ENCODE measurements at places on chromosomes 12 and 14.

GRCh38 chr12:39145175-39145999, 240.0 kb upstream of the CPNE8 start:
- DNase-seq, result no peak

GRCh38 chr14:65934070-65934435, 521.5 kb downstream of the FUT8 start:
- no peak for DNase-seq

- no peak for DNase-seq
Observed at GRCh38 chr14:69930780-69931379, 51.7 kb downstream of the SMOC1 start.

DNA sequence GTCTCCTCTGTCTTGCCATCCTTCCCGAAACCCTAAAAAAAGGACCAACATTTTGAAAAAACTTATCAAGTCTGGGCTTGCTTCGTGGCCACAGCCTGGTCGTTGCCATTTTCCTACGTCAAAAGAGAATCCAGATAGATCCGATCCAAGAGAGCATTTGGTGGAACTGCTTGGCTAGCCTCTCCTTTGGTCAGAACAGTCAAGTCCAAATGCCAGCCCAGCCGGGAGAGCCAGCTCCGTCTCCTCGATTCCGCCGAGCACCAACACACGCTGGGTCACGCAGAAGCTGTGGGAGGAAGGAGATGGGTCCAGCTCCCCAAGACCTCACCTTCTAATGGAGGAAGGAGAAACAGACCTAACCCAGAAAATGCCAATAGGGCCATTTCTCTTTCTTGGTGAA, 9.3 kb upstream of the PRIMA1 start:
- DNase-seq, result no peak

GRCh38 chr14:104559804-104560585, 19.6 kb upstream of the C14orf180 start:
- no peak for DNase-seq

GRCh38 chr14:69289811-69290520, 30.0 kb downstream of the GALNT16 start:
- DNase-seq, result no peak

DNA sequence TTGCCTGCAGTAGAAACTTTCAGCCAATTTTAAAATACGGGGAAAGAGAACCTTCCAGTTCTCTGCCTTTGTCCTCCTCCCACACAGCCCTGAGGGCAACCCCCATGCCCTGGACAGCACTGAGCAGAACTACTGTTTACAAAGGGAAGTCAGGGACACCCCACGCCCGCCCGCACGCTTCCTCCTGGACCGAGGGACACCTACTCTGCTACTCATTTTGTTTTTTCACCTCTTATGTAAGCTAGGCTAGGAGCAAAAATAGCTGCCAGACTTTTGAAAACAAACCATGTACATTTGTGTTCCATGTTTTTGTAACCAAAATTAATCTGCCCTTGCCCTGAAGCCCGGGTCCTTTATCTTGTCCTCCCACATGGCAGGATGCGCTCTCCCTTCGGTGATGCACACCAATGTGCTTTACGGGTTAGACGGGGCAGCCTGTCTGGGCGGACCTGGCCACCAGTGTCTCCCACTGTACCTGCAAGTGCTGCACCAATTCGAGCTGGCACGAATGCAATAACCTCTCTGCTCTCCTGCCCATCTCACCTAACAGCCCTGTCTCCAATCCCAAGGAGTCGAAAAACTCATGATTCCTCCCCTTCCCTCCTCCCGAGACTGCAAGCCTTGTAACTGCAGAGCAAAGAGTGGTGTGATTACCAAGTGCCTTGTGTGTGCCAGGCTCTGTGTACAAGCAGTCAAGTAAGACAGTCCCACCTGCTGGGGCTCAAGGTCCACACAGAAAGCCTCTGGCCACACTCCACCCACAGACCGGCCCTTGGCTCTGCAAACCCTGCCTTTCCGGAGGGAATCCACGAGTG, 85.2 kb downstream of the CCDC88C start:
- peak; percentile 73 for DNase-seq

- DNase-seq, result no peak
Observed at GRCh38 chr12:31855427-31855826, 103.8 kb upstream of the RESF1 start.

GRCh38 chr12:89309815-89310214, 42.5 kb downstream of the DUSP6 start:
- no peak for DNase-seq

- no peak for DNase-seq
Observed at GRCh38 chr14:78107166-78107565, 63.0 kb upstream of the NRXN3 start.

DNA sequence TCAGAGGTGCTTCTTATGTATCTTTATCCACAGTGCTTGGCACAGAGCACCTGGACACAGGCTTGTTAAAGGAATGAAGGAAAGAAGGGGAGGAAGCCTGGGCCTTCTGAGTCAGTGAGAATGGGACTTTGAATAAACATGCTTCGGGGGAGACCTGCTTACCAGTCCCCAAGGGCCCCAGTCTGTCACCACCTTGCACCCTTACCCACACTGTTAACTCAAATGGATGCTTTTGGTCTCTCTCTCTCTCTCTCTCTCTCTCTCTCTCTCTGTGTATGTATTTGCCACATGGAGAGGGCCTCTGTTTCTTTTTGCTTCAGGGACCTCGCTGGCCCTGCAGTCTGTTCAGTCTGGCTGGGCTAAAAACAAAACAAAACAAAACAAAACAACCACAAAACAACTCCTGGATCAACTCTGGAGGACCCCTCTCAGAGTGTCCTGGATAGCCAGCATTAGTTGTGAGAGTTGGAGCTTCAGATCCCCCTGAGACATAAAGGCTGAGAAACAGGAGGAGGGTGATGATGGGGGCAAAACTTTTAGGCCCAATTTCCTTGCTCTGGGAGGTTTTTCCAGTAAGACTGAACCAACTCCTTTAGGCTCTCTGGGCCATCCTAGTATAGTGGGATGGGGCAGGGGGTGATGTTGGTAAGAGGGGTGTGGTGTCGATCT, 1.9 kb downstream of the KIF5A start:
- DNase-seq, result no peak

DNA sequence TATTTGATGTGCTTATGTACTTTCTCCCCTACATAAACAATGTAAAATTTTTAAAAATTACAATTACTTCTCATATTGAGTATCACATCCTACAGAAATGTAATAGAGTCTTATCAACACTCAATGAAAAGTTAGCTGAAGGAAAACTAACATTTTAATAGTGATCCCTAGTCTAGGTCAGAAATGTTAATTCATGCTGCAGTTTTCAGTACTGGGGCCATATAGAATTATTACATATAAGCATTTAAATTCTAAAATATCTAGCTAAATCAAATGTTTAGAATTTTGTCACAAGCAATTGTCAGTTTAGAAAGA, 37.8 kb downstream of the SLC6A15 start:
- DNase-seq, result no peak

DNA sequence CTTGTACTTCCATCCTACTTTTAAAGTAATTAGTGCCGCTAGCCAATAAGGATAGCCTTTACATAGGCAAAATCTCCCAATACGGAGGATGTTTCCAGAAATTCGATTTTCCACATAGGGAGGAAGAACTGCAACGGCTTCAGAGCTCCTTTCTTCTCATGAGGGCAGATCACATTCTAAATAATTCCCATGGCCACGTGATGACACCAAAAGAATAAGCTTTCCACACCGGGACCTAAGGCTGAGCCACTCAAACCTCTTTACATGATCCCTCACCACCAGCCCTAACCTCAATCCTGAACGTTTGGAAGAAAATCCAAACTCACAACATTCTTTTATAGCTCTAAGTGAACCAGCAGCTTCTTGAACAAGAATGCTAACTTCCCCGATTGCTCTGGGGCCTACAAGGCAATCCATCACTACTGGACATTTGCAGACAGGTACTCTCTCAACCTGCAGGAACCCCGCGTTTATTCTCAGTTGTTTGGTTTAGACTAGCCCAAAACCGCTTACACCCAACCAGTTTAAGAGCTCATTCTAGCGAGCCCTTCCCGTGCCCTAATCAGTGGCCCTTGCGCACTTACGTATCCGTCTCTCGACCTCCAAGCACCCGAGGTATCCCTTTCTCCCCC, 884 bp downstream of the CAPRIN2 start:
- no peak for DNase-seq

DNA sequence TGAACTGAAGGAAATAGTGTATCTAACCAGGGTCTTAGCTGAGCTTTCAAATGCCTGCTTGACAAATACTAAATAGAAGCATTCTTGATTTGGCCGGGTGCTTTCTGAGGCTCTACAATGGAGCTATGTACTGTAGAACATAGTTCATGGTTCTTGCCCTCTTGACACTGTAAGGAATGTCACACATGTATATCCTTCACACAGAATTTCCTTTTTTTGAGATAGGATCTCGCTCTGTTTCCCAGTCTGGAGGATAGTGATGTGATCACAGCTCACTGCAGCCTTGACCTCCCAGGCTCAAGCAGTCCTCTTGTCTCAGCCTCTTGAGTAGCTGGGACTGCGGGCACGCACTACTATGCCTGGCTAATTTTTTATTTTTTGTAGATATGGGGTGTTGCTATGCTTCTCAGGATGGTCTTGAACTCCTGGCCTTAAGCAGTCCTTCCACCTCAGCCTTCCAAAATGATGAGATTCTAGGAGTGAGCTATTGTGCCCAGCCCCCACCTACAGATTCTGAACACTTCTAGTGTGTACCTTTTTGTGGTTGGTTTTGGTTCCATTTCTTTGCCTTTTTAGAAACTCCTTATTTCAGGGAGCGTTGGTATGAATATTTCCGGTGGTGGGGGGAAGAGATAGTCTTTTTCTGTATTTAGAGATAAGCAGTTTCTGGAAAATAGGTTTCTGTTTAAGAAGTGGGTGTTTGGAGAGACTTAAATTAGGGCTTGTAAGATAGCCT, 4.2 kb downstream of the MLXIP start:
- no peak for DNase-seq

Data from HL-60 (cell line).